ENCODE measurements at places on chromosomes 16 and 17. TPM values are rescaled to one million over a fixed set of nuclear protein-coding genes. Genes with fewer than 3 reads are reported as not detected.

DNA sequence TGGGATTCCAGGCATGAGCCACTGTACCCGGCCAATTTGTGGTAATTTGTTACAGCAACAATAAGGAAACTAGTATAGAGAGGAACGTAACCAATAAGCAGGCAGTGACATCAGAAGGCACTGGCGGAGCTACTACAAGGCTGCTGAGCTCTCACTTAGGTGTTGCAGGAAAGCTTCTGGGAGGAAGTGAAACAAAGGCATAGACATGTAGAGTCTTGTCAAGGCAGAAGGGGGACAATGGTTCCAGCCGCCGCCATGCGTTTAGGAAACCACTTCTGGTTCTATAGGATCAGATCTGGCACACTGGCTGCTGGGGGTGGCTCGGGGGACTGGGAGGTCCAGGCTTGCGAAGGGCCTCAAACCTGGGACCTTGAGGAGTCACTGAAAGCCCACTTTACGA, 9.4 kb upstream of the CPSF4L start:
- DNase-seq = no peak

DNA sequence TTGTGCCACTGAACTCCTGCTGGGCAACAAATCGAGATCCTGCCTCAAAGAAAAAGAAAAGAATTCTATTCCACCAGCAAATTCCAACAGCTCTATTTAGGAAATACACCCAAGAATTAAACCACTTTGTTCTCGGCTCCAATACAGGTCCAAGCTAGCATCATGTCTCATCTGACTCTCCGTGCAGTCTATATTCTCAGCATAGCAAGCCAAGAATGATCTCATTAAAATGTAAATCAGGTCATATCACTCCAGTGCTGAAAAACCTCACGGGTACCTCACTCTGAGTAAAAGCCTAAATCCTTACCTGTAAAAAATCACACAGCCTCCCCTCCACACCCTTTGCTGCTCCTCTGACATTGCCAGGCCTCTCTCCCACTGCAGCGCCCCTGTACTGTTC, 23.9 kb downstream of the UBE2G1 start:
- no peak for DNase-seq

DNA sequence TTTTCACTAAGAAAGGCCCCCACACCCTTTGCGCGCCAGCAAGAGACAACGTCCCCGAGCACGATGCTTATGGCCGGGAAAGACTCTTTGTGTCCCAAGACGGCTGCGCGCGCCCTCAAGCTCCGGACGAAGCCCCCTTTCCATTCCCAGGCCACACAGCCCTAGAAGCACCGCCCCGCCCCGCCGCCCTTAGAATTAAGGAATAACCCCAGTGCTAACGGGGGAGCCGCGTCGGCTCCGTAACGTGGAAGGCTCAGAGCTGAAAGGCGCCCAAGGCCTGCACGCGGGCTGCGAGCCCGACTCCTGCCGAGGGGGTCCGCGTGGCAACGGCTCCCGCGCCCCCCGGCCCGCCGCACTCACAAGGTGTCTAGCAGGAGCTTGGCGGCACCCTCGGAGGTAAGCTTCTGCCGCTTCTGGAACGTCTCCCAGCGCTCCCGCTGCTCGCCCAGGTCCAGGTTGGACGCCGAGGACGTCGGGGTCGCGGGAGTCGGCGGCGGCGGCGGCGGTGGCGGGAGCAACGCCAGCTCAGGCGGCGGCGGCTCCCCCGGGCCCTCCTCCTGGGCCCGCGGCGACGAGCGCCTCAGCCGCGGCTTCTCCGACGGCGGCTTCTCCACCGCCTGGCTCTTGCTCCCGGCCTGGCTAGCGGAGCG, 477 bp downstream of the CENPV start:
- DNase-seq = peak; percentile 58

- DNase-seq = no peak
Observed at GRCh38 chr16:57383276-57384247, 11.3 kb downstream of the CX3CL1 start.

GRCh38 chr17:2388020-2388682, 12.7 kb downstream of the MNT start:
- no peak for DNase-seq

- DNase-seq = peak; percentile 51
Observed at GRCh38 chr16:878072-878784, 77.7 kb upstream of the GNG13 start.

DNA sequence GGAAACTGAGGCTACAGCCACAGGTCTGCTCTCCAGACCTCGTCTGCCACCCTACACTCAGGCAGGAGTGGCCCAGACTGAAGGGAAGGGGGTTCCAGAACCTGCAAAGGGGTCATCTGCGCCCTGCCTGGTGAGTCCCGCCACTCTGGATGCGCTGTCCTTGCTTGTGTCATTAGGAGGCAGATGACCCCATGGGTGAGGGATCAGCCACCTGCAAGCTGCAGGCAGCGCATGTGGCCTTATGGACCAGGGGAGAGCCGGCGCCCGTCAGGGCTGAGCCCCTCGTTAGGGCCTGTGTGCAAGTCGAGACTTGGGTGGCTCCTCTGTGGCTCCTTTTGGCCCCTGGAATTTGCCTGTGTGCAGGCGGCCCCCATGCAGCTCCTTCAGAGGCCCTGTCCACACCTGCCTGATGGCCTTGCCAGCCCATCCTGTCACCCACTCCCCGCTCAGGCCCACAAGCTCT, 5.7 kb downstream of the ZFPM1 start:
- DNase-seq = no peak

GRCh38 chr16:79970551-79971236, 370.2 kb upstream of the MAF start:
- no peak for DNase-seq

- DNase-seq = no peak
Observed at GRCh38 chr17:37092071-37092470, 143.3 kb downstream of the AATF start.

GRCh38 chr16:1357906-1358566, 6.3 kb downstream of the GNPTG start:
- no peak for DNase-seq

DNA sequence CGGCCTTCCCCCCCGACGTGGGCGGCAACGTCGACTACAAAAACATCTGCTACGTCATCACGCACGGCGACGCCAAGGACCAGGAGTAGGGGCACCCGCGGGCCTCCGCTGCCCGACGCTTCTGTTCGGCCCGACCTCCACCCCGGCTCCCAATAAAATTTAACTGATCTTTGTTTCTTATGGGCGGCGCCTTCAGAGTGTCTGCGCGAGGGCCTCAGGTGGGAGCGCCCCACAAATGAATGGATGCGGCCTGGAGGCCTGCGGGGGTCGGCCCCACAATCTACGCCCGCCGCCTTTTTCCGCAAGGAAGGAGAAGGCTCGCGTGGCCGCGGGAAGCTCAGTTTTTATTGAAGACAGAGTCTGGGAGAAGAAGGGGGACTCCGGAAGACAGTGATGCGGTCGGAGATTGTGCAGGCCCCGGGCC, 3.2 kb downstream of the MYL11 start:
- DNase-seq = peak; percentile 92

DNA sequence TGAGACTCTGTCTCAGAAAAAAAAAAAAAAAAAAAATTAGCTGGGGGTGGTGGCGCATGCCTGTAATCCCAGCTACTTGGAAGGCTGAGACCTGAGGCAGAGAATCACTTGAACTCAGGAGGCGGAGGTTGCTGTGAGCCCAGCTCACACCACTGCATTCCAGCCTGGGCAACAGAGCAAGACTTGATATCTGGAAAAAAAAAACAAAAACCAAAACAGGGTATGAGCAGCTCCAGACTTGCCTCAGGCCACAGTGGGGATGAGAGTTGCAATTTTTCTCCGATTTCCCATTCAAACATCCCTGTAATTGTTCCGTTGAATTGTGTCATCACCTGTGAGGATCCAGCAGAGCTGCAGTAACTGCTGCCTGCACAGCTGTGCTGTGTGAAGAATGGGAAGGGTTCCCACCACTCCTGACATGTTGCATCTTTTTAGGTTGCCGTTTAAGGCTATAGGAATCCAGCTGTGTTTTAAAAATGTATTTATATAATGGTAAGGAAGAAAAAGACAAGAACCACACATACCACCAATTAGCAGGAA, 150.0 kb downstream of the VPS53 start:
- no peak for DNase-seq

DNA sequence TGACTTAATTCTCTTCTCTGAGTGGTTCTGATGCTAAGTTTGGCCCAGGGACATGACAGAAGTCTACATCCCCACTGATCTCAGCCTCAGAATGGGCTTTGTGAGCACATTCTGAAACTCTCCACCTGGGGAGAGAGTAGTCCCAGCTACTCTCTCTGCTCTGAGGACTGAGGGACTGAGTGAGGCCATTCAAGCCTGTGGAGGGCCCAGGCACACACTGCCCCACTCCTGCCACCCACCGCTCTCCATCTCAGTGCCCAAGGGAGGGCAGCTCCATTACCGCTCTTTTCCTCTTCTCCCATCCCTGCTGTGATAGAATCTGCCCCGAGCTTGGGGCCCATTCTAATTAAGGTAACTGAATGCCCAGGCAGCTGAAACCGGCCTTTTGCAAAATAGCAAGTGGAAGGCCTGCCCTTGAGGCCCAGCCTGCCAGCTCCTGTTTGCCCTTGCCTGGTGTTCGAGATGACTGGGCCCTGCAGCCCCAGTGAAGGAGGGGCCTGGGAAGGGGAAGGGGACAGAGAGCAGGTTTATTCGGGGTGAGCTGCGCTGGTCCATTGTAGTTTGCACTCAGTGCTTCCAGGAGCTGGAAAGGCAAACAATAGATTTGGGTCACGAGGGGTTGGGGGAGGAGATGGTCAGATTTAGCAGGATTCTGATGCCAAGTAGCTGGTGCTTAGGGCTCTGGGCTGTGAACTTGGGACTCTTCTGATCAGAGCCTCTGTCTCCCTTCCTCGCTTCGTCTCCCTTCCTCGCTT, 76.2 kb downstream of the RAB11FIP4 start:
- DNase-seq = no peak

DNA sequence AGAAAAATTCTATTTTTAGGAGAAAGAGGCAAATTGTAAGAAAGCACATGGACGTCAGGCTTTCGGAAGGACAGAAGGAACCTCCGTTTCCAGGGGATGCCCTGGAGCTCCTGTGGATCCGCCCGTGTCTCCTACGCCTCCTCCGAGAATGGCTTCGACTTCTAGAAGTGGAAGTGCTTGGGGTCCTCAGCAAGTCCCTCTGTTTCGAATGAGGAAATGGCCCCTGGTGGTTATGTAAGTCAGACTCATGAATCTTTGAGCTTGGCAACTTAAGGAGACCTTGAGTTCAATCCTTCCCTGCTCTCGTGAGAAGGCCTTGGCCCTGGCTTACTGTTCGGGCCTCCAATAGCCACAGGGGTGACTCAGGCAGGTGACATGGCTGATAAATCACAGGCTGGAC, 38.9 kb downstream of the COX4I1 start:
- no peak for DNase-seq

GRCh38 chr16:64211331-64211730, 910.5 kb downstream of the CDH11 start:
- no peak for DNase-seq

GRCh38 chr16:57166951-57167350, 18.9 kb downstream of the PSME3IP1 start:
- DNase-seq = no peak

DNA sequence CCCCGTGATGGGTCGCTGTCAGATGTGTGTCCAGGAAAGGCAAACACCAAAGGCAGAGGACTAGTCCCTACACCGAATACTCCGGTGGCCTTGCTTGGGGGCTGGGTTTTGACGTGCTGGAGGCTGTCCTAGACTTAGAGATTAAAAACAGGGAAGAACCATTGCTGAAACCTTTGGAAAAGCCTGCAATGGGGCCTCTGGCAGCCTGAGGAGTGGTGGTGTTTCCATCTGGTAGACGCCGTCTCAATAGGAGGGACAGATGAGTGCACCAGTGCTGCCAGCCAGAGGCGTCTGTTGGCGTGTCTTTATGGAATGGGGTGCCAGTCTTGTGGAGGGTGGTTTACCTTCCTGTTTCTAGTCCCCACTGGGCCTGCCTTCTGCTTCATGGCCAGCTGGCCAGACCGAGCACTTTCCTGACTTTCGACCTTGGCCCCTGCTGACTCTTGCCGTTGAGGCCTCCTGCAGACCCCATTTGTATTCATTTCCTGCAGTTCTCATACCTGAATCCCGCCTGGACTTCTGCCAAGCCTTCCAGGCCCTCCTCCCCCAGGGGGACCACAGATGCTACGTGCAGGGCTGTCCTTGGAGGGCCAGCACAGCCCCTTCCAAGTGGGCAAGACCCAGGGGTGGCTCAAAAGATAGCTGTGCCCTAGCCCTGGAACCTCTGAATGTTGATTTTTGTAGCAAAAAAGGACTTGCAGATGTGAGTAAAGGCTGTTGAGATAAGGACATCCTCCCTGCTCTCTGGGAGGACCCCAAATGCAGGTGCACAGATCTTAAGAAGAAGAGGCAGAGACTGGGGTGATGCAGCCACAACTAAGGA, 1.9 kb upstream of the DNASE1 start:
- DNase-seq = no peak

HASPIN gene
- polyA plus RNA-seq = 0.09 TPM

CRHR1 gene
- not detected for polyA plus RNA-seq

MSLN gene
- not detected for polyA plus RNA-seq

RRAD gene
- not detected for polyA plus RNA-seq

CHRNE gene
- 0.23 TPM for polyA plus RNA-seq

ATP2A3 gene
- polyA plus RNA-seq = 105 TPM

FSCN2 gene
- not detected for polyA plus RNA-seq

MPDU1 gene
- polyA plus RNA-seq = 40.5 TPM

RDM1 gene
- 2.8 TPM for polyA plus RNA-seq

USP43 gene
- 0.31 TPM for polyA plus RNA-seq

NPIPB13 gene
- polyA plus RNA-seq = 1.2 TPM

KRTAP2-1 gene
- polyA plus RNA-seq = not detected

MMP2 gene
- not detected for polyA plus RNA-seq

CAPNS2 gene
- polyA plus RNA-seq = not detected

Measured in CD8-positive, alpha-beta memory T cell (primary cell).